ENCODE measurements at places on chromosomes 3 and 15.

- H3K27me3 ChIP-seq, result no peaks in the 10 kb centered on the region
- DNase-seq, result no peak
- peaks cover 12% of the 10 kb centered on the region for H3K4me1 ChIP-seq
- H3K4me3 ChIP-seq, result no peak overlapping the region
- H3K36me3 ChIP-seq, result no peaks in the 10 kb centered on the region
Observed at GRCh38 chr3:64271631-64272030, 46.4 kb upstream of the PRICKLE2 start.

DNA sequence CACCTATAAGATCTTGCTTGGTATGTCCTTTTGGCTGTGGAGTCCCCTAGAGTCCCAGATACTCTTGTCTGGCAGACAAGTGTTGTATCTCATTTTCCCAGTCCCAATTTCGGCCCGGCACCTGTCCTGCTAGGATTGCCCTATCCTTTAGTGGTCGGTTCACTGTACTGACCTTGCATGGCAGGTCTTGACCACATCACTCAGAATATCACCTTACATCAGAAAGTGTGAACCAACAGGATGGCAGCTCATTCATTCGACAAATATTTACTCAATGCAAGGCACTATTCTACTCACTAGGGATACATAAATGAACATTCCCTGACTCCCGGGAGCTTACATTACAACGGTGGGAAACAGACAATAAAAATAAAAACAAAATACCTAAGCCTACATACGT lies 5.7 kb upstream of the CCDC80 start:
- peaks cover 24% of the 10 kb centered on the region for H3K4me1 ChIP-seq
- H3K36me3 ChIP-seq, result no peaks in the 10 kb centered on the region
- no peaks in the 10 kb centered on the region for H3K27me3 ChIP-seq
- no peak overlapping the region for H3K4me3 ChIP-seq

DNA sequence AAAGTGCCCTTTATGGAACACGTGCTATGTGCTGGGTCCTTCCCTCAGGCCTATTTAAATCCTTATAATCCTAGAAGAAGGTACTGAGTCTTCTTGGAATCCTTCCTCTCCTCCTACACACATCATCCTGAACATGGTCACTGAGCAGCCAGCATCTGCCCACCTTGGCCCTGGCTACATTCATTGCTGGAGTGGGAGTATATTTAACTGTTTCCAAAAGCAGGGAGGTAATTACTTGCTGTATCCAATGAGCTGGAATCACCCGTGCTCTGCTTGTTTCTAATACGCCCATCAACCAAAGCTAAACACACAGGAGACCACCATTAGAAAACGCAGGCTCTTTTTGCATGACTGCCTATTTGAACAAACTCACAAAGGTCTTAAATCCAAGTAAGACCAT lies 122.2 kb downstream of the RORA start:
- H3K36me3 ChIP-seq, result no peaks in the 10 kb centered on the region
- H3K27me3 ChIP-seq, result no peaks in the 10 kb centered on the region
- no peaks in the 10 kb centered on the region for H3K4me1 ChIP-seq
- H3K27ac ChIP-seq, result no peak overlapping the region
- no peak overlapping the region for H3K4me3 ChIP-seq

- no peak overlapping the region for H3K4me3 ChIP-seq
- H3K36me3 ChIP-seq, result no peaks in the 10 kb centered on the region
- H3K27me3 ChIP-seq, result no peaks in the 10 kb centered on the region
- DNase-seq, result no peak
- peaks cover 5% of the 10 kb centered on the region for H3K4me1 ChIP-seq
Observed at GRCh38 chr3:150225986-150226385, 182.1 kb upstream of the TSC22D2 start.
